ENCODE measurements at places on chromosomes 6 and 20.

DNA sequence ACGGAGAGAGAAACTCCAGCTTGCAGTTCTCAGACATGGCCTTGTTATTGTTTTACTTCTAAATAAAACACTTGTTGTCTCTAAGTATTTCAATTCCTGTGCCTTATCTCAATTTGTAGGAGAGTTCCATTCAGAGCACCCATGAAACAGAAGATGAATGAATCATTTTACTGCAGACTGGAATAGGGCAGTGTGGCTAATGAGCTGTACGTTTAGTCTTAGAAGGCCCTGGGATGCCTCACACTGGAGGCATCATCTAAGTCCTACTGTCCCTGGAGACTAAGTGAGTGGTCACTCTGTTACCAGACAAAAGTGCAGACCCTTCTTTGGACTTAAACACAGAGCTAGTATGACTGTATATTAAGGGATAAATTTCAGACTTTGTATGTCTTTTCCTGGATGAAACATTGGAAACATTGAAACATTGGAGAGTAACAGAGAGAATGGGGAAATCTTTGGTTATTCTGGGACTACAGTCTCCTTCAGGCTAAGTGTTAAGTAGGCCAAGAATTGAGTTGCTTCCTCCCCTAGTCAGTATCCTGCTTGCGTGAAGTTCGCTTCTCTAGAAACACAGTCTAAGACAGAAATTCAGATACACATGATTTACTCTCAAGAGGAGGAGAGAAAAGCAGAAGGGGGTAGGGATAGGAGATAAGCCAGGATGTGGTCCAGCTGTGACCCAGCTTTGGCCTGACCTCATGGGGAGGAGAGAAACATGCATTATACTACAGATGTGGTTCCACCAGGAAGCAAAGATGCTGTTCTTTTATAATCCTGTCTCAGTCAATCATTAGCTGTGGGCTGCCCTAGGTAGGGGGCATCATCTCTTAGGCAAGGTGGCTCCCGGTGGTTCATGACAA is 167.4 kb upstream of the BMP2 start:
- no peak for DNase-seq

DNA sequence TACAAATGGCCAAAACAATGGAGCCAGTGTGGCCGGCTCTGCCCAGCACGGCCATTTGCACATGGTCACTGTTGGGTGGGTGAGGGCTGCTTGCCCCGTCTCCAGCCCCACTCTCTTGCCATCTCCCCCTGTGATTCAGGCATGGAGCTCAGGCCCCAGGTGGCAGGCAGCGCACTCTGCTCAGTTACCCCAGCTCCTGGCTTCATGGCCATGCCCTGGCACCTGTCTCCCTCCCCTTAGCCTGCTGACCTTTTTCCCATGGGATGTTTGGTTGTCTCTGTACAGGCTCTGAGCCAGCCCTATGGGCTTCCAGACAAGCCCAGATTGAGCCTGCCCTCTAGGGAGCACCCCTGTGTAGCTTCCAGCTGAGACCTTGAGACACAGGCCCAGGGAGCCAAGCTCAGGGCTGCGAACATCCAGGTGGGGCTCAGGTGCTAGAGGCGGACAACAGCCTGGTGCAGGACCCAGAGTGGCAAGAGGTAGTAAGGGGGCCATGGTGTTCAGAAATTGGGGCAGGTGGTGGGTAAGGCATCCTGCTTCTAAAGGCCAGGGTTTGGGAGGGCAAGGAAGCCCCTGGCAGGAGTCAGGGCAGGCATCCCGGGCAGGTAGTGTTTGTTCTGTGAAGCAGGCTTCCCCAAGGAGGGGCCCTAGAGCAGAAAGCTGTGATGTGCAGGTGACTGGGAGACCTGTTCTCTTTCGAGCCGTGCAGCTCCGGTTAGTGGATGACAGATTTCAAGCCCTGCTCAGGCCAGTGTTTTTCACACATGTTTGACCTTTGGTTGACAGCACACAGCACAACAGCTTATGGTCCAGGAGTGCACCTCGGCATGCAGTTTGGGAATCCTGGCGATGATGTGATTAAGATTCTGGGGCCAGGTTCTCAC is 17.7 kb downstream of the SYNJ2 start:
- no peak for DNase-seq

- peak; percentile 98 for DNase-seq
Observed at GRCh38 chr20:35768731-35769664, 2.8 kb upstream of the PHF20 start.

GRCh38 chr20:37295595-37295994 is 6.1 kb downstream of the MANBAL start:
- DNase-seq, result no peak

GRCh38 chr6:22320750-22321149 is 23.9 kb upstream of the PRL start:
- DNase-seq, result no peak

- no peak for DNase-seq
Observed at GRCh38 chr6:9007027-9007426, 571.7 kb upstream of the SLC35B3 start.

DNA sequence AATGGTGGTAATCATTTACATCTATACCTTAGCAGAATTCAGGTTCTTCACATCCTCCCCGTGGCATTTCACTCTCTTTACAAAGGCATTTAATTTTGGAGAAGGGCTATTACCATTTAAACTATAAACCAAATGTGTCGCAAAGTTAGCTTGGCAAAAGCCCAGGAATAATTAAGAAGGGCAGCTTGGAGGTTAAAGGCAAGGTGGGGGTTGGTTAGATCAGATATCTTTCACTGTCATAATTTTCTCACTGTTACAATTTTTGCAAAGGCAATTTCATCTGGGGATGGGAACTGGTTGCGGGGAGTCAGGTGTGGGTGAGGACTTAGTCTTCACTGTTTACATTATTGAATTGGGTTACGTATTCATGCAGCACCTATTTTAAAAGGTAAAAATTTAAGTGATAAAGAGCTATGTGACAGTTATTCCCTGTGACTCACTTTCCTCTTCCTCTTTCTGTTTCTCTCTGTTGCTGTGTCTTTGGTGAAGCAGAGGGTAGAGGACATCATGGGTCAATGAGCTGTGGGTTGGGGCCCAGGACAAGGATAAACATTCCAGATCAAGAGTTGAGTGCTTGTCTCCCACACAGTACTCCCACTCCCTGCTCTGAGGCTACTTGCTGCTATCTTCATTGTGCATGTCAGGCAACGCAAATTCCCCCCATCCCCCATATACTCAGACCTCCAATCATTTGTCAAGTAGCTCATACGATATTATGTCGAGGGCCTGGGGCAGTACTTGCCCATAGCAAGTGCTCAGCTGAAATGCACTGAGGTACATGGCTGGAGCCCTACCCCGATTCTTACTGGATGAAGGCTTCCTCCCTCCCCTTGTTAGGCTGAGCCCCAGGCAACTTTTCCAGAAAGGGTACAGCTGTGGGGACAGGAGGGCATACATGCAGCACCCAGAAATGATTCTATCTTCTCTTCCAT is 223.1 kb upstream of the MYLIP start:
- DNase-seq, result peak; percentile 48

GRCh38 chr6:103079867-103080266 is 1686.4 kb downstream of the GRIK2 start:
- DNase-seq, result no peak

GRCh38 chr6:1290086-1290485 is 21.8 kb upstream of the FOXQ1 start:
- no peak for DNase-seq

DNA sequence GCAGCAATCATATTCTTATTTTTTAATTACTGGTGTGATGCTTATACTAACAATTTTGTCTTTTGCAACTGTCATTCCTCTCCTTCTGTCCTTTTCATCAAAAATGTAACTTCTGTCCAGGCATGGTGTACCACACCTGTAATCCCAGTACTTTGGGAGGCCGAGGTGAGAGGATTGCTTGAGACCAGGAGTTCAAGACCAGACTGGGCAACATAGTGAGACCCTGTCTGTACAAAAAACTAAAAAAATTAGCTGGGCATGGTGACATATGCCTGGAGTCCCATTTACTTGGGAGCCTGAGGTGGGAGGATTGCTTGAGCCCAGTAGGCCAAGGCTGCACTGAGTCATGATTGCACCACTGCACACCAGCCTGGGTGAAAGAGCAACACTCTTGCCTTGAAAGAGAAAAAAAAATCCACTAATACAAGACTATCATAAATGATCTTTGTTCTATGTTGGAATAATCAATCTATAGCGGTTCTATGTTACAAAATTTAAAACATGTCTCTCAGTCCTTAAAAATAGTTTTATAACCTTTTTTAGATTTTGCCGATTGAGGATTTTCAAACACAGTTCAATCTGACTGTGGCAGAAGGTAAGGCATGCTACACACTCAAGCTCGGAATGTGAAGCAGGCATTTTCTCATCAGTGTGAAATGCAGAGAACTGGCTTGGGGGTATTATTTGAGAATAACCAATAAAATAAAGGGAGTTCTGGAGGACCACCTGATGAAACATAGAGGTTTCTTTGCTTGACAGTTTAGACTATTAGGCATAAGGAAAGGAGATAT is 70.4 kb downstream of the ENPP1 start:
- peak; percentile 44 for DNase-seq

DNA sequence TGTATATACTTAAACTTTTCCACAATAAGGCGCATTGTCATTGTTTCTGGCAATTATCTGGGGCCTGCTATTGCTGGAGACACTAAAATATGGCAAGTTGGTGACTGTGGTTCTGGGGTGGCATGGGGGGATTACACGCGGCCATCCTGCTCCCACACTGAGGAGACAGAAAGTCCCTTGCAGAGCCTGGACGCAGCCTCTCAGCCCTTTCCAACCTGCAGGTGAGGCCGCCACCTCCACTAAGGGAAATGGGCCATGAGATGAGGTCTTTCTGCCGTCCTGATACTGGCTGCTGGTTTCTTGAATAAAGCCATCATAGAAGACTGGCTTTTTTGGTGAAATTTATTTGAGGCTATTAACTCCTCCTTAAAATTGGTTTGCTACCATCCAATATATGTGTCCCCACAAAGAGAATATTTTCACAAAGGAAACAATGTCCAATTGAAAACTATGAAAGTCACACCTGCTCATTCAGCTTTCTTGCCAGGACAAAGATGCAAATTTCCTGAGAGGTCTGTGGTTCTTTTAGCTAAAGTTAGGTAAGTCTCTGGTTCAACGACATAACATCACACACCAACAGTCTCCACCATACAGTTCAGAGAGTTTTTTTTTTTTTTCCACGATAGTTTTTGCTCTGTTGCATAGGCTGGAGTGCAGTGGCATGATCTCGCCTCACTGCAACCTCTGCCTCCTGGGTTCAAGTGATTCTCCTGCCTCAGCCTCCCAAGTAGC is 13.0 kb downstream of the TXNDC5 start:
- DNase-seq, result no peak

DNA sequence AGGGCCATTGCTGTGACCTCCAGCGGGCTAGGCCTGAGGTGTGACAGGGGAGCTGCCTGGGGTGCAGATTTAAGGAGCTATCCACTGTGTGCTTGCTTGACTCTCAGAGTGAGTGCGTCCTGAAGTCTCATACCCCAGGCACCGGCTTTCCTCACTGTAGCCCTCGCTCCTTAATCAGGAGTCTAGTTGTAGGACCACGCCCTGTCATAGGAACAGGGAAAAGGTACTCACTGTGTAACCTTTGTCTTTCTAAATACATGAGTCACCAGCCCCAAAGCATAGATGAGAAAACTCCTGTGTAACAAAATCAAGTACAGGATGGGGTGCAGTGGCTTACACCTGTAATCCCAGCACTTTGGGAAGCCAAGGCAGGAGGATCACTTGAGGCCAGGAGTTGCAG is 141.7 kb downstream of the TMEM242 start:
- DNase-seq, result no peak

- DNase-seq, result no peak
Observed at GRCh38 chr20:39358052-39358451, 395.9 kb downstream of the DHX35 start.

- no peak for DNase-seq
Observed at GRCh38 chr6:40369891-40370290, 217.3 kb downstream of the LRFN2 start.

Measured in cardiac muscle cell (in vitro differentiated cells and primary cell).